ENCODE measurements at places on chromosomes 7 and 10.

DNA sequence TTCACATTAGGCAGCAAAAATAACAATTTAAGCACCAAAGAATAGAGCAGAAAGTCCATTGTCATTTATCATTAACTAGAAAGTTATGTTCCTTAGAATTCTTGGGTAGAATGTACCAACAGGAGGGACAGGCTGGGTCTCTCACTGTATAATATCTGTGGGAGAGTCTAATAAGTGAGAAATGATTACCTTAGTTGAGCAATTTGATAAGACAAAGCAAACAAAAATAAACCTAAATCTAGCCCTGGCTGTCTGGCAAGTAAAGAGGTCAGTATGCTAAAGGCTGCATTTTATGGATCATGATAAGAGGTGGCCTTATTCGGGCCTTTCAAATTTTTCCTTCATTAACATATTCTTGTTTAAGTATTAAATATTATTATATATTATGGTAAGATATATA is 35.6 kb downstream of the THNSL1 start:
- DNase-seq, result no peak

GRCh38 chr10:96292971-96293920 is 11.0 kb upstream of the DNTT start:
- DNase-seq, result no peak

DNA sequence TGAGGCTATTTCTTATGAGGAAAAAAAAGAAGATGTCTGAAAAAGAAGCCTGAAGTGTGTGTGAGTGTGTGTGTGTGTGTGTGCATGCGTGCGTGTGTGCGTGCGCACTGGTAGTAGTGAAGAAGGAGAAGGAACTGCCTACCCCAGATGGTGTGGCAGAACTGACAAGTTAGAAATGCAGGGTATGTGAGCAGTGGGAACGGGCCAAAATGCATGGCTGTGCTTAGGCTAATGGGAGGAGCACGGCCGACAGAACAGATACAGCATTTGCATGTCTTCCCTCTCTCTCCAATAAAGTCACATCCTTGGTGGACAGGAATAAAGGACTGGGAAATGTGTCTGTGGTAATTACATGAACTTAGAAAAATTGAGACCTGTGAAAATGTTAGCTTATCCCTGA is 94.3 kb downstream of the IDE start:
- no peak for DNase-seq

- DNase-seq, result no peak
Observed at GRCh38 chr7:104225451-104225850, 17.6 kb upstream of the ORC5 start.

DNA sequence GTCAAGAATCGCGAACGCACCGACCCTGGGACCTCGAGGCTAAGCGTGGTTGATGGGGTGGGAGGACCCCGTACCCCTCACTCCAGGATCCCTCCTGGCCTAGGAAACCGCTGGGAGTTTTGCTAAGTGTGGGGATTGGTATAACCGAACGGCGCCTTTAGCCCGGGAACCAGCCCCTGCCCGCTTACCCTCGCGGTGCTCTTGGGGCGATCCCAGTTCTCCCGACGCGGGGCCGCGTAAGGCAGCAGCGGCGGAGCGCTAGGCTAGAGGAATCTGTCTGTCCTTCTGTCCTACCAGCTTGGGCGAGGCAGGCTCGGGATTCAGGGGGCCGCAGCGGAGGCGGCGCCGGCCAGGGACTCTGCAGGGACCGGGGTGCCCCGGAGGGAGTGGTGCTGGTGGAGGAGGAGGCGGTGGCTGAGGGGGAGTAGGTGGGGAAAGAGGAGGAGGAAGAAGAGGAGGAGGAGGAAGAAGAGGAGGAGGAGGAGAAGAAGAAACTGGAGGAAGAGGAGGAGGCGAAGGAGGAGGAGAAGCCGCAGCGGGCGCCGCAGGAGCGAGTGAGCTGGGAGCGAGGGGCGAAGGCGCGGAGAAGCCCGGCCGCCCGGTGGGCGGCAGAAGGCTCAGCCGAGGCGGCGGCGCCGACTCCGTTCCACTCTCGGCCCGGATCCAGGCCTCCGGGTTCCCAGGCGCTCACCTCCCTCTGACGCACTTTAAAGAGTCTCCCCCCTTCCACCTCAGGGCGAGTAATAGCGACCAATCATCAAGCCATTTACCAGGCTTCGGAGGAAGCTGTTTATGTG is 439 bp upstream of the EMX2 start:
- no peak for DNase-seq

- DNase-seq, result no peak
Observed at GRCh38 chr10:77006836-77007511, 630.6 kb downstream of the KCNMA1 start.

DNA sequence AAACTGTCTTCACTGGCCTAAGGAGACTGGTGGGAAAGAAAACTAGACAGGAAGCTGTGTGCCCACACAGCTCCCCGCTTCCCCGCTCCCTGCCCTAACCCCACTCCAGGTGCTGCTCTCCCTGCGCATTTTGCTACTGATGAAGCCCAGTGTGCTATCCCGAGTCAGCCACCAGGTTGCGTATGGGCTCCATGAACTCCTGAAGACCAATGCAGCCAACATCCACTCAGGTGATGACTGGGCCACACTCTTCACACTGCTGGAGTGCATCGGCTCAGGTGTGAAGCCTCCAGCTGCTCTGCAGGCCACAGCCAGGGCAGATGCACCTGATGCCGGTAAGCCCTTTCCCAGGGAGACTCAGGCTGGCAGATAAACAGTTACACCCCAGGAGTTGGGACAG is 20.3 kb upstream of the NFKB2 start:
- DNase-seq, result no peak

DNA sequence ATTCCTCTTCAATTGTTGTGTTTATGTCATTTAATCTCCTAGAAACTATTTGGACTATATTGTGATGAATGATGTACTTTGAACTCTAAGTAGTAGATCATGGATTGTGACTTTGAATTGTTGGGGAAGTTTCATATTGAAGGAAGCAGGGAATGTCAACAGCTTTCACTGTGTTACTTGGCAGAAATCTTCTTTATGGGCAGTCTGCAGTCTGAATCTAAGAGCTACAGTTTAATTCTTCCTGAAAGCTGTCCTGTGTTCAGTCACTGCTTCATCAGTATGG is 91.6 kb downstream of the PPP1R9A start:
- DNase-seq, result no peak

- DNase-seq, result no peak
Observed at GRCh38 chr10:114265392-114266053, 26.5 kb downstream of the VWA2 start.

DNA sequence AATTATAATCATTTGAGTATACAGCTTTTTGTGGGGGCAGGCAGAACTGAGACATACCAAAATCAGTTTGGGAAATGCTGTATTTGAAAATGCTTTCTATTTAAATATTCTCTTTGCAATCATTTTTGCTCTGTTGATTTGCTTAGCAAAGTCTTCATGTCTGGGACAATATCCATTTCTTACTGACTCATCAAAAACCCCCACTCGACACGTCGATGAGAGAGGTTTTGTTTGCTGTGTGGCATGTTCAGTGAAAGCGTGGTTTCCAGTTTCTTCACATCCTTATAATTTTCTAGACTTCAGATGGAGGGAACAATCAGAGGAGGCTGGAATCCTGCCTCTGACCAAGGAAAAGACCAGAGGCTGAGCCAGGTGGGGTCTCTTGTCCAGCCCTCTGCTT is 28.9 kb downstream of the HTRA1 start:
- DNase-seq, result no peak

DNA sequence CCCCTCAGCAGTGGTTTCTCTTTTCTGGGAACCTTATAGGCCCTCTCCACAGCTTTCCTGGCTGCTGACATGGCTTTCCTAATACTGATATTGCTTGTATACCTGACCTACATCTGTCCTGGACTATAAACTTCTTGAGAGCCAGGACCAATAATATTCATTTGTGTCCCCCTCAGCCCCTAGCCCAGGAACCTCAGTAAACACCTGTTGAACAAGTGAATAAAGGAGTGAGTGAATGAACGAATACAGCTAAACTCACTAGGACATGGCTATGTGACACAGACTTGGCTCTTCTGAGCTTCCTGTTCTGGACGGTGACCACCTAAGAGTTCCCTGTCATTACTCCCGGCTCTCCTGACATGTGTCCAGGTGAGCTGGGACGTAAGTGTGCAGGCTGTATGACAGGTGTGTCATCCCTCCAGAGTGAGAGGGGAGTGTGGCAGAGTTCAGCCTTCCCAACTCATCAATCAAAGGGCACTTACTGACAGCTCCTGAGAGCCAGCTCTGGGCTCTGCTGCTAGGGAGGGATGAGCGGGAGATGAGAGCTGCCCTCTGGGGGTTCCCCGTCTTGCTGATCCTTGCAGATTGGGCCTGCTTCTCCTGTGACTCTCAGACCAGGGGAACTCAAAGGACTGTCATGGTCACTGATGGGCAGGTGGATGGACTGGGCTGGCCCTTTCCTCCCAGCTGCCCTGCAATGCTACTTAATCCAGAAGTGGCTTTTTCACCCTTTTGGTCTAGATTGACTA is 84.5 kb downstream of the HIF1AN start:
- no peak for DNase-seq

DNA sequence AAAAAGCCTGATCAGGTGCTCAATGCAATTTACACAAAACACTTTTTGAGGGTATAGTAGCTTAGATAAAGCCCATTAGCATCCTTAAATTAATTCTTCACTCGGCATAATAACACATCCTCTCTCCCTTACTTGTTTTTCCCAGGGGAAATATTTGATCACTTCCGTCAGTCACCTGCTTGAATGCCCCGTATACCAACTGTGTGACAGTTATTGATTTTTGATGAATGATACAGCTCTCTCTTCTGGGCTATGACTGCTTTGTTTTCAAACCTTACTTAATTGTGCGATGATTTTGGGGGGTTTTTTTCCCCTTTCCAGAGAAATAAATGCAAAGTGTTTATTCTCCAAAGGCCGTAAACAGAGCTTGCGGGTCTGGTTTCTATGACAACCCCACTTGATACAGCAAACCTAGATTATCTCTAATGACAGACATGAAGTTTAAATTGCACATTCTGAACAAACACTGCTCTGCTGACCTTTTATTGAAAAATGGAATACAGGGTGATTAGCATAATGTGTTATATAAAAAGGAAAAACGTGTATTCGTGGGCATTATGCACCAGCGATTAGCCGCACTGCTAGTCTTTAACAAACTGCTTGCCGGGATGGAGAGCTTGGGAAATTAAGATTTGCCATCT is 78.4 kb upstream of the NANOS1 start:
- DNase-seq, result no peak

- no peak for DNase-seq
Observed at GRCh38 chr10:2173327-2173726, 436.0 kb upstream of the ADARB2 start.

Data from NCI-H187 treated with DMSO at 0.1 percent for 48 hours (cell line).